ENCODE measurements at places on chromosomes 2 and 18.
A peak's percentile ranks its signal among the peaks of the same experiment; 100 is the strongest.

DNA sequence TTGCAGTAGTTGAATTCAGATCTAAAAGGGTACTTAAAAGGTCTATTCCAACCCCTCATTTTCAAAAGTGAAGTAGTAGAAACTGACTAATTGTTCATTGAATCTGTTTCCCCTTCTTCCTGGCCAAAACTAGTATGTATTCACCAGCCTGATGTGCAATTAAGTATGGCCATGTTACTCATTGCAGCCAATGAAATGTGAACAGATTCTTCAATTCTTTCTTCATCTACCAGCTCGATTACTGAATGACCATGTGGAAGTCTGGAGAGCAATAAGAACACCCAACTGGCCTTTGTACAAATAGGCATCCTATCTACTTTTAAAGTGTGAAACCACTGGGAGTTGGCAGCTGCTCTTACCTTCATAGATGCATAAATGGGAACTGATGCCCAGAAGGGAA lies 449.0 kb upstream of the ID2 start:
- DNase-seq, result no peak

DNA sequence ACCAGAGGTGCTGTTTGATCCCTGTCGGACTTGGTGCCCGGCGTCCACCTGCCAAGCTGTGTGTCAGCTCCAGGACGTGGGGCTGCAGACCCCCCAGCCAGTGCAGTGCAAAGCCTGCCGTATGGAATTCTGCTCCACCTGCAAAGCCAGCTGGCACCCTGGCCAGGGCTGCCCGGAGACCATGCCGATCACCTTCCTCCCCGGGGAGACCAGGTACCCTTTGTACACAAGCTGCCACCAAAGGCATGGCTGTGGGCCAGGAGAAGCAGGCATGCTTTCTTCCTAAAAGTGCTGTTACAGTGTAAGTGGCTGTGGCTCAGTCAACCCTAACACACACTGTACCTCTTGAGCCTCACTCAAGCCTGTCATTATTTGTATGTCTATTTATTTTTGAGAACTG lies 103.3 kb downstream of the RNF144A start:
- no peak for DNase-seq

GRCh38 chr2:42722320-42723190 lies 41.4 kb downstream of the OXER1 start:
- DNase-seq, result peak; percentile 32

DNA sequence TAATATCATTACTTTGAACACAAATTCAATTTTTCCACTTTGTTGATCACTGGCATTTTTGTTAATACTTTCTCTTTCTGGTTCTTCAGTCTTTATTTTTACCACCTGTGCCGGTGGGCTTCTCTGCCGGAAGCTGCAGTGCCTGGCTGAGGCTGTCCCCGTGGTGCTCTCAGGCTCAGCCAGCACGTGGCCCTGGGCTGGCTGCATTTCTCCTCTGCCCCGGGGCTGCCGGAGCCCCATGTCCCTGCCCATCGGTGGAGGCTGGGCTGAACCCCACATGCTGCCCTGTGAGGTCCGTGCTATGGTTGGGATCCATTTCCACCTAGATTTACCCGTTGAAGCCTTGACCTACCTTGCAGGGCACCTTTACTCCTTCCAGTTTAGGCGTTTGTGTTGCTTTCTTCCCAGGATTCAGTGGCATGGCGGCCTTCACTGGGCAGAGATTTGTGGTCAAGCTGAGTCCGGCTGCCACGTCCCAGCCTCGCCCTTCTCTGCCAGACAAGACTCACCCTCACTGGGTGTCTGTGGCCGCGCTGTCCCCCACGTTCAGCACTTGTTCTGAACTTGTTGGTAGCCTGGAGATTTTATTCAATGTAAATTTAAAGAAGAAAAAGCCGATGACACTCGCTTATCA lies 12.8 kb upstream of the TMEM18 start:
- DNase-seq, result no peak

DNA sequence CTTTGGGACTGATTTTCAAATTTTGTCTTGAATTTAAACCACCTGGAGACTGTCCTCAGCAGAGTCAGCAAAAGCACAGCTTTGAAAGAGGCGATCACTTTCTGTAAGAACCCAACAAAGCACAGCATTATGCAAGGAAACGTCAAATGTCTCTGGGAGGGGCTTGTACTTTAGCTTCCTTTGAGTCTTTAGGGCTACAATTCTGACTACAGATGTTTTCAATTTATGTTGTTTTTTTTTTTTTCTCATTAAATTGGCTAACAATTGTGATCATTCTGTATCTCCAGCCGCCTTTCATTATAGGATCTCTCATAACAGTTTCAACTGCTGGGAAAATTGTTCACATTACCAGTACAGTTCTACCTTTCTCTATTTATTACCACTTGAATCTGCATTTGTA lies 48.3 kb downstream of the COL3A1 start:
- no peak for DNase-seq

GRCh38 chr2:58686776-58687175 lies 445.7 kb upstream of the FANCL start:
- no peak for DNase-seq

- DNase-seq, result no peak
These were observed 441.3 kb downstream of the RND3 start for GRCh38 chr2:150046211-150046610.

DNA sequence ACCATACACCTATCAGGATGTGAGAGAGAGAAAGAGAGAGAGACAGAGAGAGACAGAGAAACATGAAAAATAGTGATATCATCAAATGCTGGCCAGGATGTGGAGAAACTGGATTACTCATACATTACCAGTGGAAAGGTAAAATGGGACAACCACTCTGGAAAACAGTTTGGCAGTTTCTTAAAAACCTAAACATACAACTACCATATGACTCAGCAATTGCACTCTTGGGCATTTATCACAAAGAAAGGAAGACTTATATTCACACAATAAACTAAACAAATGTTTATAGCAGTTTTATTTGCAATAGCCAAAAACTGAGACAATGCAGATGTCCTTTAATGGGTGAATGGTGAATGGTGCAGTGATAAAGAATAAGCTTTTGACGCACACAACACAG lies 29.1 kb downstream of the SLC4A3 start:
- no peak for DNase-seq

DNA sequence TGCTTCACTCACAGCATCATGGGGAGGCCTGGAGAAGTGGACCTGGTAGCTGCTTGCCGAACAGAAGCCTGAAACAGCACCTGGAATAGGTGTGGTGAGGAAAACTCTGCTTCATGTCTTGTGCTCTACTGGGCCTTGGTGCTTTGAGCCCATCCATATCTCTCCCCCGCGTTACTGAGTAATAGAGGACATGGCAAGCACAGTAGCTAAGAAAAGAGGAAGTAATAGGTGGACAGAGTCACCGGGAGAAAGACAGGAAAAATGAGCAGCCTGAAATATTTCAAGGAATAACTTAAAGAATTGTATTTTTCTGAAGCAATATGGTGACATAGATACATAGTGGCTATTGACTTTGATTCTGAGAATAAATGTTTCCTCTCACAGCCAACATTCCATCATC lies 14.0 kb upstream of the HNMT start:
- DNase-seq, result no peak

DNA sequence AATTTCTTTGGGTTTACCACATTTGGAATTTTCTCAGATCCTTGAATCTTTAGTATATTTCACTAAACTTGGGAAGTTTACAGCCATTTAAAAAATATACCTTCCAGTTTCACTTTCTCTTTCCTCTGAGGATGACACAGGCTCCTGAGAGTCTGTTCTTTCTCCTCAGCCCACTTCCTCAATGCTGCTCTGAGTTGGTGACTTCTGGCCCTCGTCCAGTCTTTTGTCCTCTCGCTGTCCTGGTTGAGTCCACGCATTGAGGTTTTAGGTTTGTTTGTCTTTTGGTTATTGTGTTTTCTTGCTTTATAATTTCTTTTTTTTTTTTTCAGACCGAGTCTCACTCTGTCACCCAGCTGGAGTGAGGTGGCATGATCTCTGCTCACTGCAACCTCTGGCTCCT lies 40.7 kb upstream of the GALR1 start:
- DNase-seq, result peak; percentile 41

DNA sequence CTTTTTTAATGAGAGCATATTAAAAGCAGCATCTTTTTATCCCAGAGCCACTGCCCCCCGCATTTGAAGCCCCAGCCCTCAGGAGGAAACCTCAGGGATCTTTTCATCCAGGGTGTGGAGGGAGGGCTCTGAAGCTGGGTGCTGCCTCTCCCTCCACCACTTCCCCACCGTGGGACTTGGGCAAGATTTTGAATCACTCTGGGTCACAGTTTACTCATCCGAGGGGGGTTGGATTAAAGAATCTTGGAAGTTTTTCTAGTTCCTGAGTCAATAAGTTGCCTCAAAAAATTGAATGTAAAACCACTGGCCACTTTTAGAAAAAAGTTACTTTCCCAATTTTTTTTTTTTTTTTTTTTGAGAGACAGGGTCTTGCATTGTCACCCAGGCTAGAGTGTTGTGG lies 62.0 kb upstream of the ANKRD44 start:
- no peak for DNase-seq

- no peak for DNase-seq
These were observed 45.0 kb upstream of the ODC1 start for GRCh38 chr2:10493075-10493633.

- no peak for DNase-seq
These were observed 43.2 kb downstream of the CRACDL start for GRCh38 chr2:98892871-98893270.

DNA sequence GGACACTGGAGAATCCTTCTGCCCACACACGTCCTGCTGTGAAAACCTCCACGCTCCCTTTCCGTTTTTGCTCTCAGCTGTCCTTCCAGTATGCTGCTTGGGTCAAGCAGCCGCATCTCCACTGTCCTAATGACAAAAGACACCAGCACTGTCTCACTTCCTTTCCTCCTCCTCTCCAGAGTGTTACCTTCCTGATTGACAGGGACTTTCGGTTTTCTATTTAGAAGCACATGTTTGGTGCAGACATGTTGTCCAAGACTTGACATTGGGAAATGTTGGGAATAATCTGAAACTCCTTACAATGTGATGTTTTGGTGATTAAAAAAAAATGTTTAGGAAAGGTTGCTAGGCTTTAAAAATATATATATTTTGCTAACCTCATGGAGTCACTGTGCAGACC lies 226.6 kb downstream of the FAM210A start:
- no peak for DNase-seq

GRCh38 chr2:69171116-69171896 lies 158.3 kb downstream of the ANTXR1 start:
- no peak for DNase-seq

GRCh38 chr2:202025816-202026215 lies 7.8 kb upstream of the FZD7 start:
- no peak for DNase-seq

DNA sequence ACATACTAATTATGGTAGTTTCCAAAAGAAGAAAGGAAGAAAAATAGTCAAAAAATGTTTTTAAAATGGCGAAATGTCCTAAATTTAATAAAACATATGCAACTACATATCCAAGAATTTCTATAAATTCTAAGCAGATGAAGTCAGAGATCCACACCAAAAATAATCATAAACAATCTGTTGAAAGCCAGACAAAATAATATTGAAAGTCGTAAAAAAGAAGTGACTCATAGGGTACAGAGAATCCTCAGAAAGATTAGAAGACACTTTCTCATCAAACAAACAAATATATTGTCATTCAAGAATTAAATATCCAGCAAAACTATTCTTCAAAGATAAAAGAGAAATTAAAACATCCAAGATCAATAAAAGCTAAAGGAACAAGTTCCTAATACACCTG lies 281.4 kb upstream of the ZNF804A start:
- no peak for DNase-seq

DNA sequence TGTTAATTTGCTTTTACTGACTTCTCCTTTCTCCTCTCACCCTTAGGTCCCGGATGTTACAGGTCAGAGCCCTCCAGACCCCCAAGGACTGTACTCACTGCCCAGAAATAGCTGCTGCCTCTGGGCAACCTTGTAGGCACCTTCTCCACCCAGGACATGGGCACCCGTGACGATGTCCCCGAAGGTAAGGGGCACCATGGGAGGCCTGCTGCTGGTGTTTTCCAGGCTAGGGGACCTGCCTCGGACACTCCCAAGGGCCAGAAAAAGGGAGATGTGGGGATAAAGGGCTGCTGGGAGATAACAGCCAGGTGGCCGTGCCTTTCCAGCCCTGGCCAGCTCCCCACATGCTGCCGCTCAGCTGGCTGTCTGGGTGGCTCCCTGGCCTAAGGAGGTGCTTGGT lies 13.6 kb downstream of the TOGARAM2 start:
- no peak for DNase-seq

DNA sequence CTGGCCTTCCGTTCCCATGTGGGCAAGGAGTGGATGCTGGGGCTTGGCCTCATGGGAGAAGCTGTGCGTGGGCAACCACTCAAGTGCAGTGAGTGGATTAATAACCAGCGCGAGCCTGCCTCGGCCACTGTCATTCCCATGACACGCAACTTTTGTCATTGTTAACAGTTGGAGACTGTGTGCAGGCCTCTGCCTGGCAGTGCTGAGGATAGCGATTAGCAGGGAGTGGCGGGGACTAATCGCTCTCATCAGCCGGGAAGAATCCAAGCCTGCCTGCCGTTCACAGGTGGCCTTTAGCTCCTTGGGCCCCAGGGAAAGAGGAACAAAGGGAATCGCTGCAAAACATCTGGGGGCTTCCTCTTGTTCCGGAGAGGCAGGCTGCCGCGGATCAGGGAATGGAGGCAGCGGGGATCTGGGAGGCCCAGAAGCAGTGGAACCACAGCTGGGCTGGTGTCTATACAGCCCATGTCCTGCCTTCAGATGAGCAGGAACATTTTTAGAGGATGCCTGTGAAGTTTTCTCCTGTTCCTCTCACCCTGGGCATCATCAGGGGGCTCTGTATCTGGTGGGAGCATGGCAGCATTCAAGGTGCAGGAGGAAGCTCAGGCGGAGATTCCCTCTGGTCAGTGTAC lies 53.8 kb downstream of the CTIF start:
- DNase-seq, result no peak

GRCh38 chr2:235669983-235670962 lies 176.4 kb downstream of the AGAP1 start:
- no peak for DNase-seq

DNA sequence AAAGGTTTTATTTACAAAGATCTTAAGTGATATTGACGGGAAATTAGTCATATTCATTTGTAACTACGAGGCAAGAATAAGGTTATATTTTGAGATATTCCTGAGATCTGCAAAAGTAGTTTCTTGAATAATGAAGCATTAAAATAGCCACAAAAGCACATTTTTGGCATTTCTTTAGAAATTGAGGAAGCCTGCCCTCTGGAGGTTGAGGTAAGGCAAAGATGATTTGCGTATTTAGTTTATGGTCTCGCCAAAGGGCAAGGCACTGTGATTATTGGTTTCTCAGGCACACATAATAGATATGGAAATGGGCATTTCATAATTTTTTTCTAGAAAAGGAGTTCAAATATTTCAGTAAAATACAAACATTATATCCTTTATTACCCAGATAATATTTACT lies 143.7 kb upstream of the RPRM start:
- no peak for DNase-seq

All from stimulated activated CD8-positive, alpha-beta memory T cell treated with anti-CD3 and anti-CD28 coated beads, Interleukin-4, amount 100 ng/mL, for 48 hours (primary cell).